HuH-7.5 (cell line): ENCODE measurements at places on chromosomes 12 and 14.

DNA sequence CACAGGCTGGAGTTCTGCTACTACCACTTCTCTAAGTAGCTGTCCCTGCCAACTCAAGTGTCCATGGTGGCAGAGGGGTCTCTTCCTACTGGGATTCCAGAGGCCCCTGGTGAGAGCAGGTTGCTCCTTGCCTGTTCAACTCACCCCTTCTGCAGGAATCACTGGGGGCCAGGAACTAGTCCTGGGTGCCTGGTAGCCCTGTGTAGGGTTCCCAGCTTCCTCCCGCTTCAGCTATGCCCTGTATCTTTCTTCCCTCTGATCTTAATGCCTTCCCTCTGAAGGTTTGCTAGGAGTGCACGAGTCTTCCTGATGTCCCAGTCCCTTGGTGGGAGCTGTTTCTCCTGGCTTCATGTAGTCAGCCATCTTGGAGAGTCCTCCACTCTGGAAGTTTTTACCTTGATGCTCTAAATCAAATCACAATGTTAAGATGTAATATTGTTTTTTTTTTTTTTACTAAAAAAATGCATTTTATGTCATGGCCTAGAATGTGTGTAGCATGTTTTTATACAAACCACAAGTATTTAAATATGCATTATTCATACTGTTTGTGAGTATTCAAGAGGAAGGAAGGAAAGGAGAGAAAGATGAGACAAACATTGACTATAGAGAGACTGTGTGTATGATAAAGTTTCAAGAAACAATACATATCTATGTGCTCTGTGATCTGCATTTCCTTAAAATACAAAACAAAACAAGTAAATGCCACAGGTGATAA lies 54.7 kb downstream of the FRS2 start:
- no peak for DNase-seq

GRCh38 chr12:95626854-95627253 lies 75.6 kb upstream of the USP44 start:
- DNase-seq = no peak

GRCh38 chr12:108235985-108236263 lies 103.2 kb downstream of the CMKLR1 start:
- no peak for DNase-seq

- DNase-seq = no peak
Observed at GRCh38 chr12:106715582-106715981, 58.9 kb upstream of the RIC8B start.

DNA sequence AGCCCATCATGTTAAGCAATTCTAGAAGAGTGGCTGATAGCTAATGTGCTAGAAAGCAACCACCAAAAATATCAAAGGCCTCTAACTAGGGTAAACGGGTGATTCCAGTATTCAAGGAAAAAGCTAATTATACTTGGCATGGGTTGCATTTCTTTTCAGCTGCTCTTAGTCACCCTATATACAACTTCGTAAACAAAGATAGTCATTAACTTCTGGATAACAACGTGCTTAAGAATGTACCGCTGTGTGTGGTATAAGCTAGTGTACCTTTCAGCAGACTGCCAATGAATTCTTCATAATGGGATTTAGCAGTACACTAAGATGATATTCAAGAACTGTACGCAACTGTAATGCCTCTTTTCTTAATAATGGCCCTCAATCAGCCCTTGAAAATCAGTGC lies 42.2 kb upstream of the SLC6A13 start:
- no peak for DNase-seq

- no peak for DNase-seq
Observed at GRCh38 chr14:91315844-91316267, 71.4 kb upstream of the GPR68 start.

GRCh38 chr14:96086574-96087077 lies 47.5 kb downstream of the C14orf132 start:
- DNase-seq = no peak
